ENCODE measurements at places on chromosomes 2 and 18. TPM values are rescaled to one million over a fixed set of nuclear protein-coding genes. Genes with fewer than 3 reads are reported as not detected.

ALPI gene
- total RNA-seq: not detected

TMEM200C gene
- total RNA-seq: not detected

GRCh38 chr2:21452678-21453077 lies 328.9 kb downstream of the TDRD15 start:
- DNase-seq: no peak

GRCh38 chr2:175436076-175436475 lies 254.6 kb upstream of the ATP5MC3 start:
- no peak for DNase-seq

- no peak for DNase-seq
Observed at GRCh38 chr18:77052983-77053309, 79.6 kb downstream of the MBP start.

Measured in activated T-helper 2 cell treated with anti-CD3 and anti-CD28 coated beads, Interferon-gamma antibody, Interleukin-2, Interleukin-4, amounts not matched to agents 10 μg/mL and 5 μg/mL and 100 μg/mL, durations not matched to agents 14 hours and 24 hours and 36 hours (primary cell).